MCF 10A (cell line): ENCODE measurements at places on chromosomes 3 and 15. TPM values are rescaled to one million over a fixed set of nuclear protein-coding genes. Genes with fewer than 3 reads are reported as not detected.

ALAS1 gene
- total RNA-seq: 29.2 and 35.7 TPM in 2 replicates

AGBL1 gene
- not detected in 2 replicates for total RNA-seq

GRCh38 chr3:166307756-166308350 lies 470.6 kb upstream of the BCHE start:
- no peak for DNase-seq

- DNase-seq: no peak
Observed at GRCh38 chr3:134608023-134608770, 42.6 kb downstream of the KY start.

RPL35A gene
- 1,642 and 1,967 TPM in 2 replicates for total RNA-seq

DNA sequence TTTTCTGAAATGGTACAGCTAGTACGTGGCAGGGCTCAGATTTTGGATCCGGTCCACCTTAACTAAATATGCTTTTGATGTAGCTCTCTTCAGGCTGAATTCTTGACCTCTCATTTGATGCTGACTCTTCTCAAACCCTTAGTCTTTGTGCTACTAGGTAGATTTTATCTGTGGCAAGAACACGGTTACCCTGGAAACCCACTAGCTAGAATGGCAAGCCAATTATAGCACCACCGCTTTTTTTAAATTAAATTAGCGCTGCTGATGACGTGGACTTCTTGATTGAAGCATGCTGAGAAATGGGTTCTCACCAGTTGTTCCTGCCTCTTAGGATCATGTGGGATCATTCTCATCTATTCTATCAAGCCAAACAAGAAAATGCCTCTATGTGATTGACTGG lies 421.5 kb downstream of the LPP start:
- DNase-seq: no peak

DNA sequence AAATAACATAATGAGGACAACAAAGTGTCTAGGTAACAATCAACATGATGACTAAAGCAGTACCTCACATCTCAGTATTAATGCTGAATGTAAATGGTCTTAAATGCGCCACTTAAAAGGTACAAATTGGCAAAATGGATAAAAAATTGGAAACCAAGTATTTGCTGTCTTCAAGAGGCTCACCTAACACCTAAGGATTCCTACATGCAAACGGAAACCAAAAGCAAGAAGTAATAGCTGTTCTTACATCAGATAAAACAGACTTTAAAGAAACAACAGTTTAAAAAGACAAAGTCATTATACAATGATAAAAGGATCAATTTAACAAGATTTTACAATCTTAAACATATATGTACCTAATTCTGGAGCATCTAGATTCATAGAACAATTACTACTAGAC lies 22.5 kb downstream of the CSNK1G1 start:
- DNase-seq: no peak

DZIP3 gene
- total RNA-seq: 10.1 and 10.3 TPM in 2 replicates

GRCh38 chr3:114743746-114744485 lies 403.2 kb downstream of the ZBTB20 start:
- DNase-seq: no peak

DNA sequence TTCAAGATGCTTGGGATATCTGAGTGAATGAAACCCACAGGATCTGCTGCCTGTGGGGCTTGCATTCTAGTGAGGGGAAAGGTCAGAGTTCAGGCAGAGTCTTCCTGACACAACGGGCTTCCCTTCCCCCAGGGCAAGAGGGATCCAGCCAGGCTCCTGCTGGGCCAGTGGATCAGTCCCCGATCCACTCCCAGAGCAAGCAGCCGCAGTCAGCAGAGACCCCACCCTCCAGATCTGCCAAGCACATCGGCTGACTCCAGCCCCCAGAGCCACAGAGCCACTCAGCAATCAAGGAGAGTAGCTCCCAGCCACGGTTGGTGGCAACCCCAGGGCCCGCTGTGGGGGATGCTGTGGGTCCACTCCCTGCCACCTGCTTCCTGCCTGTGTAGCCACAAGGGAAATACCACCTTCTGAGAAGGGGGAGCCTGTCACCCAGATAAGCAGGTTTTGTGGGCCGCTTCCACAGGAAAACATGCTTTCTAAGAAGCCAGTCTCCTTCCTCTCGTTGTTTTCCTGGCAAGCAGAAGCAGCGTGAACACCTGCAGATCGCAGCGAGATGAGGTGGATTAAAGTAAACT lies 44.9 kb downstream of the CPN2 start:
- DNase-seq: no peak

DNA sequence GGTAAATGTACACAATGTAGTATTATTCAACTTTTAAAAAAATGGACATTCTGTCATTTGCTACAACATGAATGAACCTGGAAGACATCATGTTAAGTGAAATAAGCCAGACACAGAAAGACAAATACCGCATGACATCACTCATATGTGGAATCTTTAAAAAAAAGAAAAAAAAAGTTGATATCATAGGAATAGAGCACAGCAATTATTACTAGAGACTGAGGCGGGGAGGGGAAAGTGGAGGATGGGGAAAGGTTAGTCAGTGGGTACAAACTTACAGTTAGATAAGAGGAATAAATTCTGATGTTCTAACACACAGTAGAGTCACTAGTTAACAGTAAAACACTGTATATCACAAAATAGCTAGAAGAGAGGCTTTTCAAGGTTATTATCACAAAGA lies 22.2 kb downstream of the RYK start:
- DNase-seq: no peak

GRCh38 chr3:194998948-194999347 lies 272.0 kb downstream of the XXYLT1 start:
- DNase-seq: no peak

TMCO5A gene
- not detected in 2 replicates for total RNA-seq

CFAP44 gene
- 4.0 and 6.7 TPM in 2 replicates for total RNA-seq

GRCh38 chr15:48427479-48427878 lies 96.2 kb downstream of the DUT start:
- DNase-seq: no peak

GP9 gene
- not detected in 2 replicates for total RNA-seq

DNA sequence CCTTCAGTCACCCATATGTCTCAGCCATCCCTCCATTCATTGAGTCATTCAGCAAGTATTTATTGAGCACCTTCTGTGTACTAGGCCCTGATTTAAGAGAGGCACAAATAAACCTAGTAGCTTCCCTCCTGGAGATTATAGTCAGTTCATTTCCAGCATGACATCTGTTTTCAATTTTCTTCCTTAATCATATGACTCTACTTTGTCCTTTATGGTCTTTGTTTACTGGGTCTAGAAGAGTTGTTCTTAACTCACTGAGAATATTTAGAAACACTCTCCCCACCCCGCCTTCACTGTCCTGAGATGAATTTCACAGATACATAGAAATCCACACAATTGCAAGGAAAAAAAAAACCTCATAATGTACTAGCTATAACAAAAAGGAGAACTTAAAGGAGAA lies 44.8 kb upstream of the ADAMTS9 start:
- no peak for DNase-seq

- no peak for DNase-seq
Observed at GRCh38 chr3:71288269-71288930, 295.1 kb downstream of the FOXP1 start.

DISP2 gene
- total RNA-seq: 1.8 and 2.1 TPM in 2 replicates
